ENCODE measurements at places on chromosomes 3 and 15.

- DNase-seq: no peak
These were observed 21.7 kb upstream of the ABHD10 start for GRCh38 chr3:111956995-111957734.

DNA sequence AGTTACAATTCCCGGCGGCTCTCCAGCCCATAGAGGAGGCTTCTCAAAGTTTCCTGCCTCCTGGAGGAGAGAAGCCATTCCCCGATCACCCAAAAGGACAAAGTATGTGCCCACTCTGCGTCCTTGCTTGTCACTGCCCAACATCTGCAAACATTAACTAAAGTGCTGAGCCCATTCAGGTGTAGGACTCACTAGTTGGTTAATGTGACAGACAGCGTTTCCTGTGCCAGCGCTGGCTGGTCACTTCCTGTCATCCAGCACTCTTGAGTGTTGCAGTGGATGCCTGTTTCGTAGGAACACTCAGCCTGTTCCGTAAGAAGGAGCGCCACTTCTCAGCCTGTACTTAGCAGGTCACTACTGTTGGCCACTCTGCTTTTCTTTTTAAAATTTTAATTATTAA is 100.3 kb downstream of the APBA2 start:
- no peak for DNase-seq

- DNase-seq: no peak
These were observed 11.9 kb upstream of the SRP14 start for GRCh38 chr15:40050788-40051470.

GRCh38 chr15:76199106-76200082 is 111.9 kb downstream of the ETFA start:
- no peak for DNase-seq

DNA sequence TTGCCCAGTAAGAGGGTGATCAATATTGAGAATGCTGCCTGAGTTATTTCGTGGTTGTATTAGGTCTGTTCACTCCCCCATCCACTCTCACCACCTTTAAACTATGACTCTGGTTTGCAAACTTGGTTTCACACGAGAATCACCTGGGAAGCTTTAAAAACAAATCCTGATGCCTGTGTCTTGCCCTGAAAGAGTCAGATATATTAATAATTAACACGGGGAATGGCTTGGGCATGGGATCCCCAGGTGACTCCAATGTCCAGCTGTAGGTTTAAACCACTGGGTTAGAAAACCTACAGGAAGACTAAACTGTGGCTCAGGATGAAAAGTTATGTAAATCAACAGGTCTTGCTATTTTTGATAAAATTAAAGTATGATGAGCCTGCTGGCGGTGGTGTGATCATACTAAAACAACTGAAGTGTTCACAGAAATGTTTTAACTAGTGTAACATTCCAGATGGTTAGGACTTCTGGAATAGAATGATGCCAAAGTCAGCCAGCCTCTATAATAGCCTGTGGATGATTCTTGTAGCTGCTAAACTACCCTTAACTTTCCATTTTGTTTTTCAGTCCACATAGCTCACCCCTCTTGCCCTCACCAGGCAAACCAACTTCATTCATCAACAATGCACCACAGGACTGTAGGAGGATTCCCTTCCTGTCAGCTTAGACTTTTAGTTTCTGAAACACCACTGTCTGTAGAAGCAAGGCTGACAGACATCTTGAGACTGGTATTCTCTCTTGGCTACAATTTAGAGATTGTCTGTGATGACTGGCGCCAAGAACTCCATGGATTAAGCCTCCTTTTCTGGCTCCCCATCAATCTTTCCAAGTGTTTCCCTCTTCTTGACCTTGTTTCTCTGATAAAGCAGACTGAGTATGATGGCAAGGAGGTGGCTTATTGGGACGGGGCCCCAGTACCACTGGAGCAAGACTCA is 119.1 kb upstream of the ADAMTS9 start:
- DNase-seq: no peak

GRCh38 chr3:41424543-41425300 is 225.4 kb downstream of the CTNNB1 start:
- no peak for DNase-seq

- no peak for DNase-seq
These were observed 382.9 kb upstream of the MCTP2 start for GRCh38 chr15:93848490-93848889.

DNA sequence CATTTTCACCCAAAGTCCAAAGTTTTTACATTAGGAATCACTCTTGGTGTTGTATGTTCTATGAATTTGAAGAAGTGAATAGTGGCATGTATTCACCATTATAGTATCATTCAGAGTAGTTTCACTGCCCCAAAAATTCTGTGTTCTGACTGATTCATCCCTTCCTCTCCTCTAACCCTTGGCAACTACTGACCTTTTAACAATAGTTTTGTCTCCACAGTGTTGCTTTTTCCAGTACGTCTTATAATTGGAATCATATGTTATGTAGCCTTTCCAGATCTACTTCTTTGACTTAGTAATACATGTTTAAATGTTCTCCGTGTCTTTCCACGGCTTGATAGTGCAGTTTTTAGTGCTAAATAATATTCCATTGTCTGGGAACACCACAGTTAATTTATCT is 379.0 kb upstream of the SGO1 start:
- DNase-seq: no peak

- no peak for DNase-seq
These were observed 70.2 kb downstream of the LRRC28 start for GRCh38 chr15:99321468-99321867.

DNA sequence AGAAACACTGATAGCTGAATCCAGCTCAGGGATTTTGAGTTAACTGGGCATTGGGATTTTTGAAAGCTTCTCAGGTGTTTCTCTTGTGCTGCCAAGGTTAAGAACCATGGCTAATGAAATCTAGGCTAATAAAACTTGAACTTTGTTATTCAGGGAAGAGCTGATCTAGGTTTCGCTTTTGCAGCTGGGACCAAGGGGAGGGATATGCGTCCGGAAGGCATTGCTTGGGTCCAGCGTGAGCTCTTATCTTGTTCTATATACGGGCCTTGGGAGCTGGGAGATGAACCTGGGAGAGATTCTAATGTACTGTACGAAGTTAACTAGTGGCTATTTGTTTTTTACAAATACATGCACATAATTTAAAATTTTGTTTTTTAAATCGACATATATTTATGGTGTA is 29.8 kb downstream of the ITPR1 start:
- DNase-seq: no peak

- no peak for DNase-seq
These were observed 44.9 kb downstream of the PEX5L start for GRCh38 chr3:179991883-179992282.

- DNase-seq: no peak
These were observed 43.4 kb downstream of the HCN4 start for GRCh38 chr15:73325191-73325861.

GRCh38 chr3:51800750-51801125 is 21.7 kb upstream of the IQCF6 start:
- DNase-seq: no peak

DNA sequence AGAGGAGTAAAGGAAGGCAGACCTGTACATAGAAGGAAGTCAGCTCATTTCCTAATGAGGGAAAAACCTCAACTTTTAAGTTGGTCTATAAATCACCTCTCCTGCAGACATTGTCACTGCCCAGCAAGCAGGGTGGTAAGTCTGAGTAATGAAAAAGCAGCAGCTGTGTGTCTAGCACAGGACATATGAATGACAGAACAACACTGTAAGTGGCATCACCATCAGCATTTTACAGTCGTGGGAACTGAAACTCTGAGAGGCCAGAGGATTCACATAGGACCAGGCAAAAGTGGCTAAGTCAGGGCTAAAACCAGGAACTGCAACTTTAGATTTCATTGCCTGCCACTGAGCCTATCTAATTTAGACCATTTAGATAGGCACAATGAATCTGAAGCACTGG is 235.6 kb downstream of the CLSTN2 start:
- DNase-seq: no peak

DNA sequence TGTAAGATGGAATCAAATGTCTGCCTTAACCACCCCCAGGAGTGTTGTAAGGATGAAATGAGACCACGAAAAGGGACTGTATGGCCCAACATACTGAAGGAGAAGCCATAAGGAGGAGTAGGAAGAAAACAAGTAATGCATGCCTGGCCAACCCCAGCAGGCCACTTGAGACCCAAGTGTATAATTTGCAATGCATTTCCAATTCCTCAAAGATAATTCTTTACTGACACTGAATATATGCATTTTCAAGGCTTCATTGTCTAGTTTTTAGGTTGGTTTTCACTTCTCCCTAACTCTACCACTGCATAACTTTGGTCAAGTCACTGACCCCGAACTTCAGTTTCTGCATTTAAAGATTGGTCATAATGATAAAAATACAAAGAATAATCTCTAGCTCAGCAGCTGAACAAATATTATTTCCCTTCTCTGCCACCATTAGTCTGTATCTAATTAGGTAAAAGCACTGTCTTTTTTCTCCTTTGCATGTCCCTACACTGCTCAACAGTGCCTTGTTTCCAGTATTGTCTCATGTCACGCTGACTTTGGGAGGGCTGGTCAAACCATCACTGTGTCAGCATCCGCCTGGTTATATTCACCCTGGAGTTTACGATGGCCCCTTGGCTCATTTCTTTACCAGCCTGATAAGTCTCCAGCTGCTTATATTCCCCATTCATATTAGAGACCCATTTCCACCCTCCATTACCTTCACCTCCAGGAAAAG is 378.6 kb downstream of the NTRK3 start:
- no peak for DNase-seq

DNA sequence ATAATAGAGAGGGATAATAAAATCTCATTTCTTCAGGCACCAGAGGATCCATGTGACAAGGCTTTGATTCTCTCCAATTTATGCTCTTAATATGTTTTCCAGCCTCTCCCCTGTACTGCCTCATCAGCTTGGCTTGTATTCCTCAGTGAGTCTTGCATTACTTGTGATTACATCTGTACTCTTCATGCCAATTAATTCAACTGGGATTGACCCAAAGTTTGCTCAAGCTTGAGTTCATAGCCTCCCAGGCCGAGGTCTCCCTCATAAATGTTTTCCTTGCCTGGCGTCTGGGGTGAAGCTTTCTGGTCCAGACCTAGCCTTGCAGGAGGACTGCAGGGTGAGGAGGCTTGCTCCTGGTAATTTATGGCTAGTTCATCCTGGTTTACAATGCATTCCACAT is 146.9 kb downstream of the CHST2 start:
- DNase-seq: no peak

DNA sequence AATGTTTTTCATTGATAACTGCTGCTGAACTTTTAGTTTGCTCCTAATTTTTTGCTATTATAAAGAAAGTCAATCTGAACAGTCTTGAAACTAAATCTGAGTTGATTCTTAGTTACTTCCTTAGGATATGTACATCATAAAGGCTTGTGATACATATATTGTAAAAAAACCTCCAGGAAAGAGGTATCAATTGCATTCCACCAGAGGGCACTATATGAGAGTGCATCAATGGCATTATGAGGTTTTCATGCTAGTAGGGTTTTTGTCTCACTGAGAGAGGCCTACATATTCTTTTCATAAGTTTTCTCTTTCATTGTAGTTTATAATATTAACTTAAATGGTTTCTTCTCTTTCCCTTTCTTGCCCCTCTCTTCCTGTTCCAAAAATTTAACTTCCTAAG is 46.9 kb downstream of the PIK3R4 start:
- DNase-seq: no peak

DNA sequence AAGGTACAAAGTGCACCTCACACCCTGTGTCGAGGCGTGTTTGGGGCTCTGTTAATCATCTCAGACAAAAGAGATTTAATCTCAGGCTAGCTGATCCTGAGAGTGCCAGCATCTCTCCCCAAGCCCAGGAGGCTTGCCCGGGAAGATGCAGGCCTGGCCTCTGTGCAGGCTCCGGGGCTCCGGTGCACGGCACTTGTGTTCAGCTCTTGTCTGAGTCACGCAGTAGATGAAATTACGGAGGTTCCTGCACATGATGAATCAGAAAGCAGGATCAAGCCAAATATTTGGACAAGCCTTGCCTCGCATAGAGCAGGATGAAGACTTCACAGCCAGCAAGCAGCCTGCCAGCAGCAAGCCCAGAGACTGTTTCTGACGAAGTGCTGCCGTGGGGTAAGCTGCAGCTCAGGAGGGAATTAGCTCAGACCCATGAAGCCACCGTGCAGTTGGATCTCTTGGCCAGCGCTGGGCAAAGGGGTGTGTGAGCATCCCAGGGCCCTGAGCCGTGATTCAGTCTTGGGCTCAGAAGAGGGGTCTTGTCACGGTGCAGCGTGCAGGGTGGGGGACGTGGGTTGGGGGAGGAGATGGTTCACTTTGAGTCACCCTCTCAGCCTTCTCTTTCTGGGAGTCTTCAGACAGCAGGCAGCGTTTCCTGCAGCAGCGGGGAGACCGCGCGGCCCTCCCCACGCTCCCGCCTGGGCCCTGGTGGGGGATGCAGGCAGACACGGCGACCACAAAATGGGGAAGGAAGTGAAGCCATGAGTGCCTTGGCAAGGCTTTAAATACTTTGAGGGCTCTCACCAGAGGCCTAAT is 89.2 kb upstream of the MEF2A start:
- no peak for DNase-seq

GRCh38 chr15:45180648-45181436 is 6.9 kb downstream of the SHF start:
- DNase-seq: no peak

DNA sequence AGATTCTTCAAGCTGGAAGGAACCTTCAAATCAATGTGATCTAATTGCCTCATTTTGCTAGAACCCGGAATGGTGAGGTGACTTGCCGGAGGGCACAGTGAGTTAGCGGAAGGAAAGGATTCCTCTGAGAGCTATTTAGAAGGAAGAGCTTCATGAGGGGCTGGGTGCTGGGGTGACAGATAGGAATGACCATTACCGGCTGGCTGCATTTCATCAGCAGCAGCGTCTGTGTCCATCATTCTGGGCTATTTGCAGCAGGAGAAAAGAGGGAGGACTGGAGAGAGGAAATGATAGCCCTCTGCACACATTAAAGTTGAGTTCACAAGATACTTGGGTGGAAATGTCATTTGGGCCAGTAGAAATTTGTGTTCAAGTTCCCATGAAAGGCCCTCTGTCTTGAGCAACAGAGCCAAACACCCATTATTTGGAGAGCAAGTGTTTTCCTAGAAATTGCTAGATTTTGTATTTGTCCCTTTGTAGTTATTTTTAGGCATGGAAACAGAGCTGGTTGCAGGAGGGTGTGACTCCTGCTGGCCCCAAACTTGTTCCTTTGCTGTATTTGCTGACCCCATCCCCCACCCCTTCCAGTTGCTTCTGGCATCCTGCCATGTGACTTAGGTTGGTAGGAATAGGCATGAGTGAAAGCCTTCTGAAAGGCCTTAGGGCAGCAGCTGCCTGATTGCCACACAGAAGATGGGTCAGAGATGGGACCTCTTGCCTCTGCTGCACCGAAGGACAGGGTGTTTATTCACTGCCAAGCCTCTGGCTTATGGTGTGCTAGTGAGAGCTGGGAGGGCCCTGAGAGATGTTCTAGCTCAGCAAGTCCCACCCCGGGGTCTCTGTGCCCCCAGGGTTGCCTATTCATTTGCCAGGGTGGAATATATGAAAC is 87.5 kb upstream of the PLXNA1 start:
- DNase-seq: no peak

DNA sequence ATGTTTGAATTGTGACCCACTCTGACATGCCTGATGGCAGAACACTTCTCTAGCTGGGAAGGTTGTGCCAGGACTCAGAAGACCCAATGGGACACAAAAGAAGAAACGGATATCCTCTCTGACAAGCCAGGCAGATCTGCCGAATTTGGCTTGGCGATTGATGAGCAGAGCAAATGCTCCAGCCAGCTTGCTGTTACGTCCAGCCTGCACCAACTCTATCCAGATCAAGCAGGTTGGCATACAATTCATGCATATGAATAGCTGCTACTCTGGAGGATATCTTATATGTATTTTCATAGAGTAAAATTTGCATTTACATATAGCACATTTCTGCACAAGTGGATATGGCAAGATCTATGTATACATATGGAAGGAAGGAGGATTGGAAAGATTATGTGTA is 102.8 kb downstream of the PEX5L start:
- DNase-seq: no peak

GRCh38 chr3:136184703-136185102 is 11.4 kb downstream of the MSL2 start:
- DNase-seq: no peak
